ENCODE measurements at places on chromosomes 7 and 10.
A peak's percentile ranks its signal among the peaks of the same experiment; 100 is the strongest.

DNA sequence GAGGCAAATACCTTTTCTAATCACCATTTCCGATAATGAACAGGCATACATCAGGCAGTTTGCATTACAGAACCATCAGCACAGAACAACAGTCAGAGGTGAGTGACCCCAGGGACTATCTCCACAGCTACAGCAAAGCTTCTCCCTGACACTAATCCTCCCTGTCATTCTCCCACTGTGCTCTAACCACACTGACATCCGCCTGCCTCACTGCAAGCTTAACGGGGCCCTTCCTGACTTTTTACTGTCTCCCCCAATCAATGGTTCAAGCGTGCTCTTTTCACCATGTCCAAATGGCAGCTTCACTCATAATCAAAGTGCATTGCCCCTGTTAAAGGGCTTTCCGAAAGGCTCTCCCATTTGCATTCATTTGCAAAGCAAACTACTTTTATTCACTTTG is 196.3 kb downstream of the DNAJC1 start:
- DNase-seq, result no peak

- no peak for DNase-seq
Observed at GRCh38 chr10:110505130-110505770, 7.5 kb downstream of the DUSP5 start.

DNA sequence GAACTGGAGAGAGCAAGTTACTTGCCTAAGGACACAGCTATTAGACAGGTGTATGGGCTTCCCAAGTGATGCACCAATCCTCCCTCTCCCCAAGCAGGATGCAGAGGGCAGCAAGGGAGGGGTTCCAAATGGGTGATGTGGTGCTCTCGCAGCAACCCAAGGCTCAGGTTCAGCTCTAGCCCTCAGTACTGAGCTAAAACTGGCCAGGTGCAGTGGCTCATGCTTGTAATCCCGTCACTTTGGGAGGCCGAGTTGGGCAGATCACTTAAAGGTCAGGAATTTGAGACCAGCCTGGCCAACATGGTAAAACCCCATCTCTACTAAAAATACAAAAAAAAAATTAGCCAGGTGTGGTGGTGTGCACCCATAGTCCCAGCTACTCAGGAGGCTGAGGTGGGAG is 40.7 kb downstream of the GPRIN2 start:
- no peak for DNase-seq

DNA sequence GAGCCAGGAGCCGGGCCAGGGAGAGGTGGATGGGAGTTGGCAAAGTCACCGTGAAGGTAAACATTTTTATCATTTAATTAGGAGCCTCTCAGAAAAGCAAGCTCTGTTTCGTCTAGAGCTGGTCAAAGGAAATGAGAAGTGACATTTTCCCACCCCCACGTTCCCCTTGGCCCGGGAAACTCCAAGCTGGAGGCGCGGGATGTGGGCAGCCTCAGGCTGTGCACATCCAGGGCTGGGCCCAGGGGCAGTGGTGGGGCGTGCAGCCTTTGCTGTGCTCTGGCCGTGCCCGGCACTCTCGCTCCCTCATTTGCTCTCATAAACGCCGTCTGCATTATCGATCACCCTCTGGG is 135.6 kb upstream of the RET start:
- no peak for DNase-seq

DNA sequence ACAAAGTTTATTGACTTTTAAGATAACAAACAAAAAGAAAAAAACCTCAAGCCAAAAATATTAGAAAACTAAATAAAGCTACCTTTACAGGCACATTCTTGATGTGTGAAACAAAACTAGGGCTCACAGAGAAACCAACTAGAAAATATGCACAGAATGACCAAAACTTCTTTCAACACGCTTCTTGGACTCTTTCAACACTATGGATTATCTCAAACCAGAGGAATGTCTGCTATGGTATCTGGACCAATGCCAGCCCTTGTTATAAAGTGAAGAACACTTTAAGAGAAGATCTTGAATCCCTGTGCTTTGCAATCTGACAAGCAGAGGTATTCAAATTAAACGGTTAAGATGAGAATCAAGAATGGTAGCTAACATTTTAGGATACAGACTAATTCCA is 76.6 kb downstream of the DNAJC1 start:
- no peak for DNase-seq

DNA sequence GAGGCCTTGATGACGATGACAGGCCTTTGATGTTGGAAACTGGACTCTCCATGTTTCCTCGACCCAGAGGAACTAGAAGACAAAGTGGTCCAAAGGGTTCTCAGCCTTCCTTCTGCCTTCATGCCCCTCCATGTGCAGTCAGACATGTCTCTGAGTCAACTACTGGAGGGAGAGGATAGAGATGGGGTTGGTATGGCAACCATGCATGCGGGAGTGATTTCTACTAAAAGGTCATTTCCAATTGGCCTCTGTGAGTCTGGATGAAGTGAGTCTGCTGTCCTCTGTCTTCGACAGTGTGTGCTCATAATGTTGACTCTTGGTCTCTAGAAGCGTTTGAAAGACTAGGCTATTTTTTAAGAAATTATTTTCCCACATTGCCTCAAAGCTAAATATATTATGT is 29.2 kb downstream of the STK17A start:
- DNase-seq, result no peak

DNA sequence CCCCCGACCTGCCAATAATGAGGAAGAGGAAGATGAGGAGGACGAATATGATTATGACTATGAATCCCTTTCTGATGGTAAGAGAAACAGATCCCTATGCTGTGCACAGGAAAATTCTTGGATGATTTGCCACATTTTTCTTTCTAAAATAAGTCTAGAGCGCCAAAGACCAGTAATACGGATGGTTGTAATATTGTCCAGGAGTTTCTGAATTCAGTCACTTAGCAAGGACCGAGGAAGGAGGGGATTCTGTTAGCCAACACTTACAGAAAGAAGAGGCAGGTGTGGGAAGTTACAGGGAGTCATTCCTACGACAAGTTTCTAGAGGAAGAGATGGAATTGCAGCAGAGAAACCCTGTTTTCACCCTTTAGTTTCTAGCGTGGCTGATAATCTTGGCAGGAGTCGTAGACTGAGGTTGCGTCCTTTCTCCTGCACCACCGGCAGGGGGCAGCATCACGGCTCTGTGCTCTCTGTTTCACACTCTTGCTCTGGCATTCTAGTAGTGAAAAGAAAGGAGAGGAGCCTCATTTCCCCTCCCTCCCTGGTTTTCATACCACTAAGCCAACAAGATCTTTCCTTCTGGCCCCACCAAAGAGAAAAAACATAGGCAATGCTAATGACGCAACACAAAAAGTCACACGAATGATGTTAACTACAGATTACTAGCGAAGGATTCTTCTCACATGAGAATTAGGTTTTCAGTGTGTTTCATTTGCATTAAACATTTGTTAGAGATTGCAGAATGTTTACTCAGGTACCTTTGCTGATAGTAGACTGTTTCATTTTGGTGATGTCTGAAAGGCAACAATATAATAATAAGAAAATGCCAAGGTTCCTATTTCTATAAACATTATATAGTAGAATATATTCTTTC is 82.7 kb downstream of the NOC3L start:
- peak; percentile 49 for DNase-seq

Measured in activated B cell treated with CpG ODN at 0.5 μM for 24 hours (primary cell).